Activated T-cell treated with anti-CD3 and anti-CD28 coated beads for 4 hours (primary cell): ENCODE measurements at places on chromosomes 12 and 14.

DNA sequence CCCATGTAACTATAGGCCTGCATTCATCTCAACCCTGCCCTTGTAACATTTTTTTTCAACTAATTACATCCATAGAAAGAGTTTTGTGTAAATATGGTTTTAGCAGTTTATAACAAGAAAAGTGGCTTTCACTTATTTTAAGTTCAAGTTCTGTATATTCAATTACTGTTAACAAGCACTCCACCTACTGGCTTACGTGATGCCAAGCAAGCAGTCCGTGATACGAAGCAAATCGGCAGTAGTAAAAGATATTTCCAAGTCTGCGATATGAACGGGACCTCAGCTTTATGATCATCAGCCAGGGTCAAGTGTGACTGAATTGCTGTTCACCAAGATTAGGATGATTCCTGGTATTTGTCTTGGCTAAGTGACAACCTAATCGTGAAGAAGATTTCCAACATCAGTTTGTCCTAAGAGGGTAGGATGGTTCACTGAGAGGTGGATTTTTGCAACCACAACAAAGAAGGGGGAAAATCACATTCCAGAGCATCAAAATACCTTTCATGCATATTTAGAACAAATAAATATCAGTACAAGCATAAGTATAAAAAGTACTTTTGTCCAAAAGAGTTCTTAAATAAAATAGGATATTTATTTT is 456.2 kb downstream of the FOXG1 start:
- no peak for DNase-seq

- no peak for DNase-seq
These were observed 2.8 kb downstream of the ZNF219 start for GRCh38 chr14:21095430-21096205.

- no peak for DNase-seq
These were observed 5.1 kb upstream of the TUNAR start for GRCh38 chr14:95871531-95871930.

DNA sequence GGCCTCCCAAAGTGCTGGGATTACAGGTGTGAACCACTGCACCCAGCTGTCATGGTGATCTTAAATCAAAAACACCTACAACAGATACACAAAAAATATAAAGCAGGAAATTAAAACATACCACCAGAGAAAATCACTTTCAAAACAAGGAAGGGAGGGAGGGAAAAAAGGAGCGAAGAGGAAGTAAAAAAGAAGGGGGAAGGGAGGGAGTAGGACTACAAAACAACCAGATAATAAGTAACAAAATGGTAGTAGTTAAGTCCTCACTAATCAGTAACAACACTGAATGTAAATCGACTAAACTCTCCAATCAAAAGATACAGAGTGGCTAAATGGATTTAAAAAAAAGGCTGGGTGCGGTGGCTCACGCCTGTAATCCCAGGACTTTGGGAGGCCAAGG is 89.0 kb downstream of the SH2B3 start:
- DNase-seq = no peak

- no peak for DNase-seq
These were observed 24.5 kb upstream of the COL2A1 start for GRCh38 chr12:48028541-48029431.

DNA sequence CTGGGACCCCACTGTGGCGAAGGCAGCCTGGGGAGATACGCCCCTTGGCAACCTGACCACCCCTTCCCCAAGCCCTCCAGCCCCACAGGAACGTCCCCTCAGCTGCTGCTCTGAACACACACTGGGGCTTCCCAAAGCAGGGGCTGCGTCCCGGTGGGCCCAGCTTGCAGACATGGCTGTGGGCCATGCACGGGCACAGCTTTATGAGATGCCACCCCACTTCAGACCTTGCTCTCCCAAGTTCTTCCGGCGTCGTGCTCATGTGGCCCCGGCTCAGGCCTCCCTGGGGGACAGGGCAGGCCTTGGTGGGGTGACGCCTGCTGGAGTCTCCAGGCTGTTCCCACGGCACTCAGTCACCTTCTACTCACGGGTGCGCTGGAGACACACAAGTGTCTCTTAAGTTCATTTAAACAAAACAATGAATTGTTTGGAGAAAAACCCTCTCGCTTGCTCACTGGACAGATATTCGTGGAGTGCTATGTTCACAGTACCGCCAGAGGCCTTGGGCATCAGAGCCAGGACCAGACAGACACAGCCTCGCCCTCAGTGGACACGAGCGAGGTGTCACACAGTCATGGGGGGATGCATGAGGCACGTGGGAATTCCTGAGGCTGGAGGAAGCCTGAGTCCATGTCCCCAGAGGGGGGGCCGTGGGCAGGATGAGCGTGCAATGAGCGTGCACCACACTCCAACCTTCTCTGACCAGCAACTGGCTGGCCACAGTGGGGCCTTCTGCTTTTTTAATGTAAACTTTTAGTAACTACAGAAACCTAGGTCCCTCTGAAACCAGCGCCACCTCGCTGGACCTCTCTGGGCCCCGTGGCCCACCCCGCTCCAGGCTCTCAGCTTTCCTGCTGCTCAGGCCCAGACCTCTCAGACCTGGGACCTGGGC is 4.3 kb downstream of the GALNT9 start:
- DNase-seq = no peak

GRCh38 chr12:120231316-120232011 is 30.6 kb upstream of the RPLP0 start:
- DNase-seq = peak; percentile 73

GRCh38 chr14:105091517-105092170 is 26.4 kb upstream of the GPR132 start:
- no peak for DNase-seq

GRCh38 chr12:12811343-12811742 is 1.8 kb upstream of the DDX47 start:
- no peak for DNase-seq

GRCh38 chr12:44889926-44890325 is 13.8 kb upstream of the NELL2 start:
- no peak for DNase-seq

GRCh38 chr12:9114946-9115345 is 773 bp downstream of the A2M start:
- no peak for DNase-seq

DNA sequence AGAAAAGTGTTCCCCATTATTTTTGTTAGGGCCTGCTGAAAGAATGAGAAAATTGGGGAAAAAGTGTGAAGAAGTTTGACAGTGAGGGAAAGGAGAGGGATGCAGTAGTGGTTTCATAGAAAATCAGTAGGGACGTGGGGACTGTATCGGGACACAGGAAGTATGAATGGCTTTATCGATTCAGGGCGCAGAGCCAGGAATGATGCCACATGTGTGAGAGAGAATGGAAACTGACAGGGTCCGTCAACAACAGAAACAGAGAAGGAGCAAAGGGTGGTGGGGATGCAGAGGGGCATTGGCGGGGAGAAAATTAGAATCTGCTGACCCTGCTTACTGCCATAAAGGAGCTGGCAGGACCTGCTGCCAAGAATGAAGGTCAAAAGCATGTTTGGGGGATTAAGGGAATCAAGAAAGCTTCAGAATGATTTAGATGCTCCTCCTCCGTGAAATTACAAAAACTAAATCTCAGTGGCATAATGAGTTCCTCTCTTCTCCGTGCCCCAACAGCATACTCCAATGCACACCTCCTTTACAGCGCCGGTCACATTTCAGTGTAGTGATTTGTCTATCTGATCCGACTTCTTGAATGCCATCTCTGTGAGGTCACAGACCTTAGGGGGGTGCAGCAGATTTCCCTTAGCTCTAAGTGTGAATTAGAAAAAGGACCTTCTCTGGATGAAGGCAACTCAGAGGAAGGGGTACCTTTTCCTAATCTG is 92.6 kb downstream of the EMP1 start:
- DNase-seq = no peak

- no peak for DNase-seq
These were observed 1817.4 kb upstream of the FLRT2 start for GRCh38 chr14:83712418-83713129.

DNA sequence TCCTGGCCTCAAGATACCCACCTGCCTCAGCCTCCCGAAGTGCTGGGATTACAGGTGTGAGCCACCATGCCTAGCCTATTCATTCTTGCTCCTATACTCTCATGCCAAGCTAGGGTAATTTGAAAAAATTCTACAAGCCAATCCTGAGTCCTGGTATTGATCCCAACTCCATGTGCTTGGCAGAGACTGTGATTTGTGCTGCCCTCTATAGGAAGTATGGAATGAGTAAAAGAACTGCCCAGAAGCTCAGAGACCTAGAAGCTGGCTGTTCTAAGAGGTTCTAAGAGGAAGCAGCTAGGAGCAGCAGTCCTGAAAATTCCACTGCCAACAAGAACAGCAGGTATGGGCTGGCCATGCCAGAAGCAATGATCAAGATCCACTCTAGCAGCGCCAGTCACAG is 402.5 kb downstream of the PCNX1 start:
- no peak for DNase-seq

GRCh38 chr12:130958557-130959140 is 4.9 kb downstream of the ADGRD1 start:
- DNase-seq = no peak

- DNase-seq = peak; percentile 11
These were observed 20.5 kb downstream of the CBX5 start for GRCh38 chr12:54259194-54260011.

GRCh38 chr12:57715786-57716185 is 21.9 kb downstream of the OS9 start:
- no peak for DNase-seq

DNA sequence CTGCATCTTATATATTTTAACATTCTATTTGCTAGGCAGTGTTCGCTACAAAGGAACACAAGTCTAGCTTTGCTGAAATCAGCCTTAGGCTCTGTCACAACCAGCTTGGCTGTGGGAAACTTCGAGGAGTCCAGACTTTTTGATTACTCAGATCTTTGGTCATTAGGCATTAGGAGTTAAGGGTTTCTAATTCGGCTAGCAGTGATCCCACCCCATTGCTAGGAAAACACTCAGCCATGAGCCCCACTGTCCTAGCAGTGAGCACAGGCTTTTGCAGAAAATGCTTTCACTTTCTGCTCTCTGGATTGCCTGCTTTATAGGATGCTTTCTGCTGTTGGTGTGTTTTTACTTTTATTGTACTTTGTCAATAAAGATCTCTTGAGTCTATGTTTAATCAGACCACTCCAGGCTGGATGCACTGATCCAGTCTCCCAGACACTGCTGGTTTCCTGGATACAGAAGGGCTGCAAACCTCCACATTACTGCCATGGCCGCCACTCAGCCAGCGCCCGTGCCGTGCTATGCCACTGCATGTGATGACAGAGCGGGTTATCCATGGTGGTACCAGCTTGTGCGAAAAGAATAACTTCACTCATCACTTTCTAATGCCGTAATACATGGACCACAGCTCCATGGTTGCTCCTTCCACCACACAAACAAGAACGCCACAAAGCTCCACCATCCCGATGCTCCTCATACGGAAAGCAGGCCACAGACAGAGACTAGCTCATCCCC is 41.0 kb upstream of the PYGL start:
- DNase-seq = no peak

DNA sequence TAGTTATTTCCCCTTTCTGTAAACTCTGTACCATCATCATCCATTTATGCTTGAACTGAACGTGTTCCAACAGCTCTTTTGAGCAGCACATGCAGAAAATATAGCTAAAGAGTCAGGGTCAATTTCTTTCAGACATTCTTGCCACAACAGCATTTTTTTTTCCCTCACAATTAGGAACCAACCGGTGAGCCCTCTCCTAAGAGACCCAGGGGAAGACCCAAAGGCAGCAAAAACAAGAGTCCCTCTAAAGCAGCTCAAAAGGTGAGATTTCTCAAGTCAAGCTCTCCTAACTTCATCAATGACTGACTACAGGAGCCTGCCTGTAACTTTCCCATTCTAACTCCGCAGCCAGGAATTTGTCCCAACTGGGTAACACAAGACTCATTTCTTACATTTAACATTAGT is 3.5 kb downstream of the HMGA2 start:
- DNase-seq = no peak

DNA sequence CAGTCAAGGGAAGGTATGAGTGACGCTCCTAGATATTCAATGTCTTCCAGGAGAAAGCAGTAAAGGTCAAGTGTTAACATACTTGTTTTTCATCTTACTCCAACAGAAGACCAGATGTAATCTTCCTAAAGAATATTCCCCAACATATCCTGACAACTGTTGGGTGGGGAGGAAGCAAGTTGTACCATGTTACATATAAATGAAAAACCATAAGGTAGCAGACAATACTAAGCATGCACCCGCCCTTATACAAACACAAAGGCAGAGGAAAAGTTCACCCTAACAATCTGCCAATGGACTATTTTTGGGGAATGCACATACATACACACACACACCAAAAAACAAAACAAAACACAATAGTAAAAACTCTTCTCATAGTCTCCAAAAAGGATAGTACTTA is 90.2 kb upstream of the FERMT2 start:
- no peak for DNase-seq

DNA sequence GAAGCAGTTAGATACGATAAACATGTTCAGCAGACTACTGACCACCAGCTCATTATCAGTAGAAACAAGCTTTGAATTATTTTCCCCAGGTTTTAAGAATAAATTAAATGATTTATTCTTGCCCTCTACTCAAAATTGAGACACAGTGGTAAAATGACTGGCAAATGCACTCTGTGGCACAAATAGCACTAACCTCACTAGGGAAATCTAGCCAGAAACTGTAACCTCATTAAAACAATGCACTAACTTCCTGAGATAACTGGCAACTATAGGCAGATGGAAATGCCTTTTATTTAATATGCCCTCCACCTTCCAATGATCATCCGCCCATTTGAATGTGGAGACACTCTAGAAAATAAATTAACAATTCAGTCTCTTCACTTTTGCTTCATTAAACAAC is 33.2 kb downstream of the CPNE8 start:
- no peak for DNase-seq

- no peak for DNase-seq
These were observed 167.9 kb downstream of the FSCB start for GRCh38 chr14:44339231-44339630.

- DNase-seq = no peak
These were observed 42.4 kb downstream of the FAM186A start for GRCh38 chr12:50353869-50354593.

DNA sequence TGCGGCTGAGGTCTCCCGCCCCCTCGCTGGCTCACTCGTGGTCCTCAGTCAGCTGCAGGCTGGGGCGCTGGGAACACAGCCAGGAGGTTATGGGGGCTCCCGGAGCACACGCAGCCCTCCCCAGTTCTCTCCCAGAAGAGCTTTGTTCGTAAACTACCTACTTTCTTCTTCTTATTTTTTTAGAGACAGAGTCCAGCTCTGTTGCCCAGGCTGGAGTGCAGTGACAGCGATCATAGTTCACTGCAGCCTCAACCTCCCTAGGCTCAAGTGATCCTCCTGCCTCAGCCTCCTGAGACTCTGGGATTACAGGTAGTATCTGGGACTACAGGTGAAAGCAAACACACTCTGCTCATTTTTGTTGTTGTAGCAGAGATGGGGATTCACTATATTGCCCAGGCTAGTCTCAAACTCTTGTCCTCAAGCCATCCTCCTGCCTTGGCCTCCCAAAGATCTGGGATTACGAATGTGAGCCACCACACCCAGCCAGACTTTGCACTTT is 15.5 kb upstream of the PLA2G1B start:
- DNase-seq = no peak

DNA sequence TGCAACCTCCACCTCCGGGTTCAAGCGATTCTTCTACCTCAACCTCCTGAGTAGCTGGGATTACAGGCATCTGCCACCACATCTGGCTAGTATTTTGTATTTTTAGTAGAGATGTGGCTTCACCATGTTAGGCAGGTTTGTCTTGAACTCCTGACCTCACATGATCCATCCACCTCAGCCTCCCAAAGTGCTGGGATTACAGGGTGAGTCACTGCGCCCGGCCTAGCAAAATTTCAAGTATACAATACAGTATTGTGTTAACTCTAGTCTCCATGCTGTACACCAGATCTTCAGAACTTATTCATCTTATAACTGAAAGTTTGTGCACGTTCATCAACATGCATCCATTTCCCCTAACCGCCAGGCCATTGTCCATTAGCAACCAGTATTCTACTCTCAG is 115.1 kb upstream of the MDGA2 start:
- no peak for DNase-seq
